ENCODE measurements at places on chromosomes 6 and 20.

GRCh38 chr6:45377043-45377553 is 636 bp downstream of the SUPT3H start:
- peak; percentile 52 for DNase-seq

- DNase-seq, result no peak
Observed at GRCh38 chr6:46651816-46652215, 802 bp downstream of the CYP39A1 start.

GRCh38 chr6:80537118-80537972 is 430.9 kb downstream of the BCKDHB start:
- DNase-seq, result no peak

DNA sequence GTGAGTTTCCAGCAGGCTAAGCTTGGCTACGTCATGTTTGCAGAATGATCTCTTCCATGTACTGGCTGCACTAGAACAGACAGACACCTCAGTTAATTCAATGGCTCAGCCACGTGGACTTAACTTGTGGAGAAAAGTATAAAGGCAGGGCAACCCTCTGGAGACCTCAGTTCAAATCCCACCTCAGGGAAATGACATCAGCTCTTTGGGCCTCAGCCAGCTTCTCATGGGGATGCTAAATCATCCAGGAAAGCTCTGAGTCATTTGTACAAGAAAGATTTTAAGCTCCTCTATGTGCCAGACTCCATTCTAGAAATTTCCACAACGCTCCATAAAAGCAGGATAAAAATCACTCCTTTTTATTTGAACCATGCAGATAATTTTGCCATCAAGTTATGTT is 128.5 kb upstream of the SALL4 start:
- no peak for DNase-seq

DNA sequence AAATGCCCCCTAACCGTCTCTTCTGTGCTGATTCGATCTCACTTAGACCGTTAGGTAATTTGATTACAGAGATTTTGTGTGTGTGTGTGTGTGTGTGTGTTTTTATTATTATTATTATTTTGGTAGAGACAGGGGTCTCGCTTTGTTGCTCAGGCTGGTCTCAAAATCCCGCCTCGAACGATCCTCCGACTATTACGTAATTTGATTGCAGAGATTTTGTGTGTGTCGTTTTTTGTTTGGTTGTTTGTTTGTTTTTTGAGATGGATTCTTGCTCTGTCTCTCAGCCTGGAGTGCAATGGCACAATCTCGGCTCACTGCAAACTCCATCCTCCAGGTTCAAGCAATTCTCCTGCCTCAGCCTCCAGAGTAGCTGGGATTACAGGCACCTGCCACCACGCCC is 28.3 kb downstream of the FOXF2 start:
- DNase-seq, result no peak

DNA sequence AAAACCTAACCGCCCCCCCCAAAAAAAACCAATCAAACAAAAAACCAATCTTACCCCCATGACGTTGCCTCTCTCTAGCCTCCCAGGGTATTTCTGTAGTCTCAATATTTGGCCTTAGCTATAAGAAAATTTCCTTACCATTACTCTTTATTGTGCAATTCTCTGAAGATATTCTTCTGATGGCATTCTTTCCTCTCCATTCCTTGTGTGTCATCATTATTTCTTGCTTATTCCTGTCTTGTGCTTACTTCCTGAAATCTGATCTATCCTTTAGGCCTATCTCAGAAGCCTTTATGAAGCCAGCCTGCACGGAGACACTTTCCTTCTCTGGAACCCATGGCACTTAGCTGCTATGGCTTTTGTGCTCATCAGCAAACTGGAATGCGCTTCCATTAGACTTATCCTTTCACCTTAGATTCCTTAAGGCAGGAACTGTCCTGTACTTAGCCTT is 65.9 kb upstream of the DDR1 start:
- DNase-seq, result no peak

DNA sequence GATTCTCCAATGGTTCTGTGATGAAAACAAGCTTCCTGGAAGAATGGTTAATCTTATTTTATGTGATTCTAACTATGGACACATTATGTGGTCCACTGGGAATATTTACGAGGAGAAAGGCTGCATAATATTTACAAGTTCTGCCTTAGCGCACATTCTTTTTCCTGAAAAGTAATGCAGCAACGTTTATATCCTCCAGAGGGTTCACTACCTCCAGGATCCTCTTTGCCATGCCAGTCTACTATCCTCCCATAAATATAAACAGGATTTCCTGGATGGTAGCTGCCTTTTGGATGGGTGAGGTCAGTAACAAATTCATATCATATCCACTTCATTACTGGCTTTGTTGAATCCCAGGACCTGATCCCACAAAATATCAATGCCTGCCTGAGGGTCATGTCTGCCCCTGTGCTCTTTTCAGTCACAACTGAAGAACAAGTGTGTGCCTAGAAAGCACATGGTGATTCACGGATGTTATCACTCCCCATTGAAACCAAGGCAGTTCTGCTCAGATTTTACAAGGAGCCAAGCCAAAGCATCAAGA is 30.4 kb downstream of the ADGRF5 start:
- DNase-seq, result no peak

GRCh38 chr6:151389618-151390275 is 1.6 kb downstream of the ZBTB2 start:
- peak; percentile 46 for DNase-seq

DNA sequence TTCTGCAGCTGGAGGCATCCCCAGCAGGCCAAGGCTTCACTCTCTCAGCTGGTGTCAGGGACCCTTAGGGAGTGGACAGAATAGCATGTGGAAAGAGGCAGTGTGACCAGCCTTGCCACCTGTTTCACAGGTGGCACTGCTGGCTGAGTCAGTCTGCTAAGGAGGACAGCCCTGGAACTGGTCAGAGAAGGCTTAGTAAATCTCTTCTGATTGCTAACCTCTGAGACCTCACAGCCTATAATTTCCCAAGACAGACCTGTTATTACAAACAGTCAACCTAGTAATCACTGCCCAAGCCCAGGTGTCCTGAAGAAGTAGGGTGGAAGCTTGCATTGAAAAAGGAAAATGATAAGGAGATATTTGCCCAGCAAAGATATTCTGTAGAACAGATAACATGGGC is 26.4 kb upstream of the PAQR8 start:
- no peak for DNase-seq

DNA sequence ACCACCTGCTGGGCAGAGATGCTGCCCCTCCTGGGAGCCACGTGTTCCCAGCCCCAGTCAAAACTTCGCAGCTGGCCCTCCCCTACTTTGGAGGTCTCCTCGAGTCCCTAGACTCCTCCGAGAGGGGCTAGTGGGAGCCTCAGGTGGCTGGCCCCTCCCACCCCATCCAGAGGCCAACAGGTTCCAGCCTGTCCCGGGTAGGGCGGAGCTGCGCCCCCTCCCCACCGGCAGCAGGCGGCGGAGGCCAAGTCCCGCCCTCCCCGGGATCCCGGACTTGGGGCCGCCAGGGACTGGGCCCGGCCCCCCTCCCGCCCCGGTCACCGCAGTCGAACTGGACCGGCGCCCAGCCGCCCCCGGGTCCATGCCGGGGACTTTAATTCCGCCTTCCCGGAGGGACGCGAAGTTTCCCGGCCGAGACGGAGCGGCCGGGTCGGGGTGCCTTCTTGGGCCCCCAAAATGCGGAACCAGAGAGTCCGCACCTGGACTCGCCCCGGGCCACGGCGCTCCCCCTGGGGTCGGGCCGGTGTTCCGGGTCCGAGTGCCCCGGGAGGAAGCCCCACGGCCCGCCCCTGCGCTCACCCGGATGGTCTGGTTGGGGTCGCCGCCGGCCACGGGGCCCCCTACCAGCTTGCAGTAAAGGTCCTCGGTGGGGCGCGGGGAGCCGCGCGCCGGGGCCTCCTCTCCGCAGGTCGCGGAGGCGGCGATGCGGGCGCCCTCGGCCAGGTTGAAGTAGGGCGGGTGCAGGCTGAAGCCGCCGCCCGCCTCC is 559 bp downstream of the LAMA5 start:
- DNase-seq, result no peak

DNA sequence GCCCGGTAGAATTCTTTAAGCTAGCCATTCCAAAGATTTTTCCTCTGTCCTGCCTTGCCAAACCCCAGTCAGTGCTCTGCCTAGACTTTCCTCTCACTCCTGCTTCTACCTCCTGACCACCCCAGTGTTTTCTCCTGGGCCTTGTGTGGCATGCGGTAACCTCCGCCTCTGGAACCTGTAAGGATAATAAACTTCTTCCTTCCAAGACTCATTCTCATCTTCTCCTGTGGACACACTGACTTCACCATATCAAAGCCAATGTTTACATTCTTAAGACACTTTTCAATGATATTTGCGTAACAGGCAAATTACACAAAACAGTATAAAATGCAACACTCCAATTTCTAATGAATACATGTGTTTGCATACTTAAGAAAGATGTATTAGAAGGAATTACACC is 354.6 kb downstream of the RNF144B start:
- no peak for DNase-seq

DNA sequence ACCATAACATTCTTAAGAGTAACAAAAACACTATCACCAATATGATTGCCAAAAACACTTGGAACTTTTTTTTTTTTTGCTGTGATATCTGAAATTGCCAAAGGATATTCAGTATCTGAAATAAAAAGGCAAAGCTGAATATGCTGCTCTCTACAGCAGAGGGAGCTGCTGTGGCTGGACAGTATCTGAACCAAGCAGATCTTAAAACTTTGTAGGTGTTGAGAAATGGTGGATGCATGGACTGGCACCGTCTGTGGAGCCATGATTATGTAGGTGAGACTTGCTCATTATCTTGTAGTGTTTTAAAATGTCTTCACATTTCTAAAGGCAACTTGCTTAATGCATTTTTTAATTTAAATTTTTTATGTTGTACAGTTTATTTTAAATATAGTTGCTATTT is 9.2 kb downstream of the PDCD2 start:
- no peak for DNase-seq

- DNase-seq, result no peak
Observed at GRCh38 chr6:136766274-136766673, 26.0 kb downstream of the MAP3K5 start.

GRCh38 chr6:112017760-112018537 is 36.0 kb upstream of the CCN6 start:
- DNase-seq, result no peak

DNA sequence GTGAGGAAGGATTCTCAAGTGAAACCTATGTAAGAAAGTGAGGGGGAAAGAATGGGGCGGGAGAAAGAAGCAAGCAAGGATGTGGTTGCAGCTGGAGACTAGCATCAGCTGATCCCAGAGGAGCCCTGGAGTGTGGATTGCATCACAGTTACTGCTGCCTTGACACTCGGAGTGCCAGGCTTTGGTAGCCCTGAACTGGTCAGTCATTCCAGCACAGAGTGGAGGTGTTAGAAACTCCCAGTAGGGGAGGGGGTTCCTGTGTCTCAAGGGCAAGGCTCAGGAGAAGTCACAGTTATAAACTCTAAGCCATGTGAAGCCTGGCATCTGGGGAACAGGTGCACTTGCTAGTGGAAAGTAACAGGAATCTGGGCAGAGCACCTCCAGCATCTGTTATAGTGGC is 23.5 kb downstream of the SNAP25 start:
- DNase-seq, result no peak

GRCh38 chr6:106122938-106123656 is 37.0 kb downstream of the PRDM1 start:
- no peak for DNase-seq

DNA sequence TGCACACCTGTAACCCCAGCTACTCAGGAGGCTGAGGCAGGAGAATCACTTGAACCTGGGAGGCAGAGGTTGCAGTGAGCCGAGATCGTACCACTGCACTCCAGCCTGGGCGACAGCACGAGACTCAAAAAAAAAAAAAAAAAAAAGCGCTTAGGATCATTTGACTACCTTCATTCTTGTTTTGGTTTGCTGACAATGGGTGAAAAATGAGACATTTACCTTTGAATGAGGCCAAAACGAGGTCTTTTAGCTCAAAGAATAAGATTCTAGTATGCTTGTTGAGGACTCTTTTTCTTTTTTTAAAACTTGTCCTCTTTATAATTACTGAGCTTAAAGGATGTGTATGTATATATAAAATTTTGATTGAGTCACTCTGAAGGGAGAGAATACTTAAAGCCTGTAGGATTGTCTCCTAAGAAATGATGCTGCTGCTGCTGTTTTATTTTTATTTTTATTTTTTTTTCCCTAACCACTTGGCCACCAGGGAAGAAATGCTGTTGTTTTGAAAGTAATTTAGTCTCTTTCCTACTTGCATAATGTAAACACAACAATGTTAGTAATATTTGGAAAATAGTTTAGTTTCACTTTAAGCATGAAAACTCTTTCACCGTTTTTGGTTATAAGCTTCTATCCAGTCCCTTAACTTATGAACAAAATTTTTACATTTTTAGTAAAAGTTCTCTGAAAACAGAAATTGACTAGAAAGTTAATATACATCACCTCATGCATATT is 7.9 kb downstream of the UBR2 start:
- DNase-seq, result no peak

GRCh38 chr6:148952147-148953035 is 205.6 kb downstream of the UST start:
- DNase-seq, result no peak

GRCh38 chr20:33945391-33946081 is 48.2 kb upstream of the RALY start:
- peak; percentile 85 for DNase-seq

GRCh38 chr6:24327756-24328155 is 30.1 kb downstream of the DCDC2 start:
- no peak for DNase-seq

DNA sequence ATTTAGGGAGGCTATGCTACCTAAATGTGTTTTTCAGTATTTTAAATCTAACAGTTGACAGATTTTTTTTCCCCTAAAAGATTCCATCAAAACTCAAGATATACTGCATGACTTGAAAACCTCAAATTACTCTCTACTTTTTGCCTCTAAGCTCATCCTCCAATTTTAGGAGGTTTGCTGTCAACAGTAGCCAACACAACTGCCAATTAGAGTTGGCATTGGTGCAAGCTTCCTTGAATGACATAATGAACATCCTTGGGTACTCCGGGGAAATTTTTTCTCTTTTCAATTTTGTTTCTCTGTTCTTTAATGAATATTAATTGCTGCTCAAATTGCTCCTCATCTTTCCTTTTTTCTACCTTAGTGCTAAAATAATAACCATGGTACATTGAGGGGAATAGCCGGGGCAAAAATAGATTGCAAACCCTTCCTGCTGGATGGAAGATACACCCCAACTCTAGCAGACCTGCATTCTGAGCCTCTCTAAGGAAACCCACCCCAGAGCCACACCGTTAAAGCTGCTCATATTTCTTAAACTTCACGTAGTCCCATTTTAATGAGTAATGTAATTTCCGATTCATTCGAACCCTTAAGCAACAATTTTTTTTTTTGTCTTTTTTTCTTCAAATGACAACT is 34.3 kb downstream of the SLC22A23 start:
- DNase-seq, result no peak

- no peak for DNase-seq
Observed at GRCh38 chr6:39898625-39899024, 35.6 kb downstream of the MOCS1 start.

GRCh38 chr6:129583866-129584265 is 126.1 kb downstream of the ARHGAP18 start:
- no peak for DNase-seq

DNA sequence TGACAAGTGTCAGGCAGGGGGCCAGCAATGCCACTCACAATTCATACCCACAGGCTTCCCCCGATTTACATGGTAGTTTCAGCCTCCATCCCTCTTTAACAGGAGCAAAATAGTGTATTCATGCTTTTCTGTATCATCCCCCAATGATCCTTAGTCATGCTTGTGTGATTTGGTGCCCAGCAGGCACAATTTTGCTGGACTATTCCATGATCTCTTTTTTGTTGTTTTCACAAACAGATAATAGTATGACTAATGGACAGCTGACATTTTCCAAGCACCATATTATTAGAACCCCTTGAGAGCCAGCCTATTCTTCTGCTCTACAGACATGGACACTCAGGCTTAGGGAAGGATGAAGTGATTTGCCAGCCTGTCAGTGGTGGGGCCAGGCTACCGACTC is 128.2 kb upstream of the RIPOR2 start:
- DNase-seq, result no peak

All from dorsolateral prefrontal cortex (tissue), 122 donors.